Midbrain (tissue), 1 donor: ENCODE measurements at places on chromosomes 11 and 22.

DNA sequence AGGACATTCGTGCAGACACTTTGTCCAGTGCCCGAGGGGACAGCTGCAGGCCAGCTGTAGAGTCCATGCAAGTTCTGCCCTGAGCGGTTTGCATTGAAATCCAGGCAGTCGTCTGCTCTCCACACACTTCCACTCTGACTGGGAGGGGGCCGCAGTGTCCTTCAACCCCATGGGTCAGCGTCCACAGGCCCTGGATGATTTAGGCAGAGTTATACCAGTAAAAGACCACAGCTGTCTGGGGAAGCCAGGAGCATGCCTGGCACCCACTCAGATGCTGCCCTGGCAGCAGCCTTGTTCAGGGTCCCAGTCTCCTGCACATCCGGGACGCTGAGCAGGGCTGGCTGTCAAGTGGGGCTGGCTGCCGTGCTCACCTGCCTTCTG, 26.5 kb downstream of the KRTAP5-5 start:
- DNase-seq = no peak

DNA sequence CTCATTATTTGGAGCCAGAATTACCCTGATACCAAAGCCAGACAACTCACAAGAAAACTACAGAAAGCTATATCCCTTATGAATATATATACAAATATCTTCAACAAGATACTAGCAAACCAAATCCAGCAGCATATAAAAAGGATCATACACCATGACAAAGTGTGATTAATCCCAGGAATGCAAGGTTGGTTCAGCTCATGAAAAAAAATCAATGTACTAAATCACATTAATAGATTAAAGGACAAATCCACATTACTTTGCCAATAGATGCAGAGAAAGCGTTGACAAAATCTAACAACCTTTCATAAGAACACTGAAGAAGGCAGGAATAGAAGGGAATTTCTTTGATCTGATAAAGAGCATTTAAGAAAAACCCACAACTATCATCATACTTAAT, 50.4 kb upstream of the TEAD1 start:
- DNase-seq = no peak

DNA sequence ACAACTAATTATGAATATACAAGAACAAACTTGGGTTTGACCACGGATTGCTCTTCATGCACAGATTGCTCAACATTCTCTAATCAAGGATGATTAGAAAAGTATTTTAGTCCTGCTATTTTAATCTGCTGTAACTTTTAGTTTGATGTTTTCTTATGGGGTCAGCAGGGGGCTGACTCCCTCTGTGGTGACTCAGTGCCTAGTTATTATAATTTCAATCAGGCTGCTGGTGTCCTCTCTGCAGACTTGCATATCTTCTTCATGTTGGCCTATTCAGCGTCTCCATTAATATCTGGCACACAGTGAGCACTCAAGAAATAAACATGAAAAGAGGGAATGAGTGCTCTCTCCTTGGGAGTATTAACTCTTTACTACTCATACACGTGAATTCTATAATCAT, 223.8 kb upstream of the DDI1 start:
- no peak for DNase-seq

DNA sequence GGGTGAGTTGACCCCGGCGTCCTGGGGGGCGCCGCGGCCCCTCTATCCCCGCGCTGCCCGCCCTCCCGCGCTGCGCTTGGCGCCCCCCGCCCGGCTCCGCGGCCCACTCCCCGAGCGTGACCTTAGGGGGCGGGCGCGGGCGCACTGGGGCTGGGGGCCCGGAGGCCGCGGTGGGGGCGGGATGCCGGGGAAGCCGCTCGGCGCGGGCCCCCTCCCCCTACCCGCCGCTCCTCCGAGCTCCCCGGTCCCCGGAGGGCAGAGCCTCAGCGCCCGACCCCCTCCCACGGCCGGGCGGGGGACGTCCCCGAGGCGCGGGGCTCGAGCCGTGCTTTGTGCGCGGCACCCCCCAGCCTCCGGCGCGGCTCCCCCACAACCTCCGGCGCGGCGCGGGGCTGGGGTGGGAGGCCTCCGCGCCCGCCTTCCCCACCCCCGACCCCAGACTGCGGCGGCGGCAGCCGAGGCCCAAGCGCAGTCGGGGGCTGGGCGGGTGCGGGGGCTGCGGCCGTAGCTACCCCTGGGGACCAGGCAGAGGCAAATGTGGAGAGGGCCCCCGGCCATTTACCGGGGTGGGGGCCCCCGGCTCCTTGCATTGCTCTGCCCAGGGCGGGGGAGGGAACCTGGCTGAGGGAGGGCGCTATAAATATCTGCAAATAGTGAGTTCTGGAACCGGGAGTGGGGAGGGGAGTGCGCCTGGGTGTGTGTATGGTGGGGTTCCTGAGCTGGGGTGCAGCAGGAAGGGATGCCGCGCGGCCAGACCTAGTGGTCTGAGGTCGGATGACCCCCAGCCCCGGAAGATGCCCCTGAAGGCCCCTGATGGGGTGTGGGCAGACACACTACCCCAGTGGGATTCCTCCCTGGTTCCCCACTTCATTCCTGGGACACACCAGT, 988 bp downstream of the MGAT3 start:
- peak; percentile 33 for DNase-seq

GRCh38 chr11:14041040-14041439, 78.5 kb downstream of the SPON1 start:
- no peak for DNase-seq

DNA sequence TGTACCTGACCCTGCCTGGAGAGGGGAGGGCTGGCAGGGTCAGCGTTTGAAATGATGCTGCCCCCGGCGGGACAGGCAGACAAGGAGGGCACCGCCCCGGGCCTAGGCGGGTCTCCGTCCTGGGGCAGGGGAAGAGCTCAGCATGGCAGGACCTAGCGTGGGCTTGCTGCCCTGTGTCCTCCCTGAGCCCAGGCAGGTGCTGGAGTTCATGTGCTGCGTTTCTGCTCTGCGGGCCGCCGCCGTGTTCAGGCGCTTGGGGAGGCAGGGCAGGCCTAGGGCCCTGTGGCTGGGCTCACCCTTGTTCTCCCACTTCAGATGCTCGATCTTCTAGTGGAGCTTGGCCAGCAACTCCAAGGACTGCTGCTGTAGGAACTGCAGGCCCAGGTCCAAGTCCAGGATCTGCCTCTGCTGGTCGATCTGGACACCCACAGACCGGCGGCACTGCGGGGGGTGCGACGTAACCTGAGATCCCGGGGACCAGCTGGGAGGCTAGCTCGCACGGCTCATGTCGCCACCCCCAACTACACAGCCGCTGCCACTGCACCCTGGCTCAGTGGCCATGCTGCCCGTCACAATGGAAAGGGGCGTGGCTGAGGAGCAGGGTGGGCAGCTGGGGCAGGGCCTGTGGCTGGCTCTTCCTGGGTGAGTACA, 84.4 kb downstream of the MED15 start:
- no peak for DNase-seq

GRCh38 chr11:59501931-59502330, 1.4 kb upstream of the OR4D11 start:
- DNase-seq = no peak

- peak; percentile 79 for DNase-seq
Measured at GRCh38 chr11:121321614-121322243, 29.2 kb downstream of the SC5D start.

DNA sequence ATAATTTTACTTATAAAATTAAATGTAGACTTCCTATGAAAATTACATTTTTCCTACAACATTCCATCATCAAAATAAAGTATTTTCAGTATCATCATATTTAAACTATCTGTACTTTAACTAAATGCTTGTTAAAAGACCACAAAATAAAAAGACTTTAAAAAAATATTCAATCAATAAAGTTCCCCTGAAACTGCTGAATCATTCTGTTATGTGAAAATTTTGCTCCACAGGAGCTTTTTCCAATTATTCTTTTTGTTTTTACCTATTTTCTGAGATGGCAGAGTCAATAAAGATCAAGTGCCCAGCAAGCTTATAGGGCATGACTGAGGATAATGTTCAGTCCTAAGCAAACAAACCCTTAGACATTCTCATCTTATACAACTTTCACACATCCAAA, 27.3 kb downstream of the ALKBH8 start:
- DNase-seq = no peak

DNA sequence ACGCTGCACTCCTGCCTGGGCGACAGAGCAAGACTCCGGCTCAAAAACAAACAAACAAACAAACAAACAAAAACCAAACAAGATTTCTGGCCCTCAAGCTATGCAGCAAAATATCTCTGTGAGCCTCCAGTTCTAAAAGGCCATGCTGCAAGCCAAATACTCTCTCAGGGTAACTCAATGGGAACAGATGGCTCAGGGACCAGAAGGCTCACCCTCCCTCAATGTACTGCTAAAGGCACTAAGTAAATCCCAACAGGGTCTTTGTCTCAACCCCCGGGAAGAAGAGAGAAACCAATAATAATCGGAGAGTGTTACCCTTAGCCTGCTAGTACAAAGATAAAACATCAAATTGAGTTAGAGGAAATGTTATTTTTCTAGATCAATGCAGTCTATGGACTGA, 119.7 kb upstream of the ZC3H12C start:
- DNase-seq = no peak

GRCh38 chr22:34847072-34847471, 218.9 kb upstream of the ISX start:
- DNase-seq = no peak

DNA sequence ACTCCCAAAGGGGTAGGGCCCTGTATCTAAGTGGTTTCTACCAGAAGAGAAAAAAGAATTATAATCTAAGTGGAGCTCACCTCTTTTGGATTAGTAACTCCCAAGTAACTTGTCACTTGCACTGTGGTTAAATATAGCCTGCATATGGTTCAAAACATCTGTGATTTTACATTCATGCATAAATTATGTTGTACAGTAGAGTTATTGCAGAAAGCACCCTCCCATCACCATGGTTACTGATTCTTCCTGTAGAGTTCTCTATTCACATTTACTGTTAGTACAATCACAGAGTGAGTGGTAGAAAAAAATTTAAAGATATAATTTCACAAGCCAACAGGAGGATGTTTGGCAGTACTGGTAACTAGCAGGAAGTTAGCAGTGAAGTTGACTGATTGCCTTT, 80.4 kb downstream of the LRRC4C start:
- no peak for DNase-seq

- DNase-seq = peak; percentile 47
Measured at GRCh38 chr11:3849297-3849874, 6.1 kb upstream of the STIM1 start.

DNA sequence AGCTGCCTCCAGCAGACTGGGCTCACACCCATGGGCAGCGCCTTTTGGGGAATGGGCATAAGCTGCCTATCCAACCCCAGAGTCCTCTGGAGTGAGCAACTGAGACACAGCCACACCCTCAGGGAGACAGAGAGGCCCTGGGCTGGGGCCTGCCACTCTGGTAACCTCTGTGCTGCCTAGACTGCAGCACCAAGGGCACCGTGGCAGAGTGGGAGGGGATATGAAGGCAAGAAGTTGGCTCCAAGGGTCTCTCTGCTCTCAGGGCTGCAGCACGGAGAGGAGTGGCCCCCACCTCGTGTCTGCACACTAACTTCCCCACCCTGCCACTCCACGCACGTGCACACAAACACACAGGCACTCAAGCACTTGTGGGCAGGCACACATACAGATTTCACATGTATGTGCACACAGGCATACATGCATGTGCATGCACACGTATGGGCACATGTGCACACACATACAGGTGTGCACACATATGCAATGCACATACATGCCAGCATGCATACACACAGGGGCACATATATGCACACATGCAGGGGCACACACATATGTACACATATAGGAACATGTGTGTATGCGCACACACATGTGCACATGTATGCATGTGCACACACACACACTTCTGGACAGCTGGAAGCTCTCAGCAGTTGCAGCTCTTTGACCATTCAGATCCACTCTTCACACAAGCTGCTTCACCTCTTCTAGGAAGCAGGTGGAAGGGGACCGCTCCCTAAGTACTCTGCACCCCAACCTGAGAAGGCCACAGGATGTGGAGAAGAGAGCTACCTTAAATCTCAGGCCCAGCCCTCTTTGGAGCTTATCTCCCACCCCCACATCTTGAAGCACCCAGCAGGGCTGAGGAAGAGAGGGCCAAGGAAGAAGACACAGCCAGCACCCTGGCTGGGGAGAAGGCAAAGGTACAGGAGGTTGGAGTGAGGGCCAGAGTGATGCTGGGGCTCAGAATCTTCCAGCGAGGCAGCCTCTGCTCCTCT, 4.3 kb downstream of the IGSF9B start:
- no peak for DNase-seq

GRCh38 chr11:86481399-86481798, 106.7 kb downstream of the CCDC81 start:
- no peak for DNase-seq

- DNase-seq = no peak
Measured at GRCh38 chr11:124799348-124800225, 619 bp downstream of the MSANTD2 start.

DNA sequence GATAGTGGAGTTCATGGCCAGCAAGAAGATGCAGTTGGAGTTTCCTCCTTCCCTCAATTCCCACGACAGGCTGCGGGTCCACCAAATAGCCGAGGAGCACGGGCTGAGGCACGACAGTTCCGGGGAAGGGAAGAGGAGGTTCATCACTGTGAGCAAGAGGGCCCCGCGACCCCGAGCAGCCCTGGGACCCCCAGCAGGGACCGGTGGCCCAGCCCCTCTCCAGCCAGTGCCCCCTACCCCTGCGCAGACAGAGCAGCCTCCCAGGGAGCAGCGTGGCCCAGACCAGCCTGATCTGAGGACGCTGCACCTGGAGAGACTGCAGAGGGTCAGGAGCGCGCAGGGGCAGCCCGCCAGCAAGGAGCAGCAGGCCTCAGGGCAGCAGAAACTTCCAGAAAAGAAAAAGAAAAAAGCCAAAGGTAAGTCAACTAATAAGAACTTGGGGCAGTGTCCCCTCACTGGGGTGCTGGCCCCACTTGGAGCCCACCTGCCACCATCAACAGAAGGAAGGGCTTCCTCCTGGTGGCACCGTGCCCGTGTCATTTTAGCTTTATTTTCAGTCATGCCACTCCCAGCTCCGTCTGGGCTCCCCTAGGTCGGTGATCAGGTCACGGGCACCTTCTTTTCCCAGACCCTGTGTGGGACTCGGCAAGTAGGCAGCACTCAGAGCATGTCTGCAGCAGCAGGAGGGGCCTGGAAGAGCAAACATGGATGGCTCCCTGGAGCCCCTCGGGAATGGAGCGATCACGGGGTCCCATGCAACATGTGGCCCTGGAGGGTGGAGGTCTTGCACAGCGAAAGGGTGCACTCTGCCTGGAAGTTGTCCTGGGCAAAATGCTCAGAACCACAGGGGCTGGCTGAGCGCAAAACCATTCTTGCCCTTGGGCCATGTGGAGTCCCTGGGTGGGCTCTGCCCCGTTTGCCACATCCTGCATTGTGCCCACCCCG, 33.3 kb downstream of the IGHMBP2 start:
- DNase-seq = no peak

GRCh38 chr11:100354736-100355135, 332.4 kb upstream of the ARHGAP42 start:
- no peak for DNase-seq

DNA sequence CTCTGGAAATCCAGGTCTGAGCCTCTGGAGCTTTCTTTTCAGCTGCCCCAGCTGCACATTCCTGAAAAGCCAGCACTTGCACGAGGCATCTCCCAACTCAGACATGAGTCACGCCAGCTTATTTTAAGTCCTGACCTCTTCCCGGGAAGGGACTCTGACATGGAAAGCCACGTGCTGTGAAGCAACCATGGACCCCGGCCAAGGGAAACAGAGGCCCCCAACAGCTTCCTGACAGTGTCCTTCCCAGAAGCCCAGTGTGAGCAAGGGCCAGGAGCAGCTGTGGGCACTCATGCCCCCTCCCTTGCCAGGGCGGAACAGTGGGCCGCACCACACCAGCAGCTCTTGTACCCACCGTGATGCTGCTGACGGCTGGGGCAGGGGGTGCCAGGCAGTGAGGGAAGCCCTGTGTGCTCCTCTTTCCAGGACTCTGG, 118.8 kb upstream of the CADM1 start:
- no peak for DNase-seq

- no peak for DNase-seq
Measured at GRCh38 chr11:120331301-120331996, 4.8 kb upstream of the ARHGEF12 start.

- no peak for DNase-seq
Measured at GRCh38 chr11:115222218-115222862, 281.9 kb downstream of the CADM1 start.
